ENCODE measurements at places on chromosomes 16 and 17.
A peak's percentile ranks its signal among the peaks of the same experiment; 100 is the strongest.

DNA sequence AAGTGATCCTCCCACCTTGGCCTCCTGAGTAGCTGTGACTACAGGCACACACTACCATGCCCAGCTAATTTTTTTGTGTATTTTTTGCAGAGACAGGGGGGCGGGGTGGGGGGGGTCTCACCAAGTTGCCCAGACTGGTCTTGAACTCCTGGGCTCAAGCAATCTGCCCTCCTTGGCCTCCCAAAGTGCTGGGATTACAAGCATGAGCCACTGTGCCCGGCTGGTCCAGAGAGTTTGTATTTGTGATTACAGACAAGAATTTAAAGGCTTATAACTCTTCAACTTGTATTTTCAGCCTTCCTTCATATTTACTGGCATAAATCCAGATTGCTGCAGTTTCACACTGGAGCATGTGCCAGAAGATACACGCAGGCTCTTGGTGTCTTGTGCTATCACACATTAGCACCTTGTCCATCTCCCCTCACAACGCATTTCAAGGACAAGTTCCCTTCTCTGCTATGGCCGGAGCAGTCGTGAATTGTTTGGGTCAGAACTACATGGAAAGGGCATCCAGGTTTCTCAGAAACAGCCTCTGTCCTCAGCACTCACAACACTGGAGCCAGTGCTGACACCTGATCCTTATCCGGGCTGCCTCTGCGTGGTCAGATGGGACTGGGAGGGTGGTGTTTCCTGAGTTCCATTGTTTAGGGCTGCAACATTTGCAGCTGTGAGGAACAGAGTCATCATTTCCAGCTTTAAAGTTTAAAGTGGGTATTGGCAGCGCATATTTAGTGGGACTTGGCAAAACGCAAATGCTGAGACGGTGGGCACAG, 28.1 kb downstream of the WSCD1 start:
- DNase-seq = no peak

GRCh38 chr16:624526-625070, 6.2 kb upstream of the WFIKKN1 start:
- DNase-seq = no peak

DNA sequence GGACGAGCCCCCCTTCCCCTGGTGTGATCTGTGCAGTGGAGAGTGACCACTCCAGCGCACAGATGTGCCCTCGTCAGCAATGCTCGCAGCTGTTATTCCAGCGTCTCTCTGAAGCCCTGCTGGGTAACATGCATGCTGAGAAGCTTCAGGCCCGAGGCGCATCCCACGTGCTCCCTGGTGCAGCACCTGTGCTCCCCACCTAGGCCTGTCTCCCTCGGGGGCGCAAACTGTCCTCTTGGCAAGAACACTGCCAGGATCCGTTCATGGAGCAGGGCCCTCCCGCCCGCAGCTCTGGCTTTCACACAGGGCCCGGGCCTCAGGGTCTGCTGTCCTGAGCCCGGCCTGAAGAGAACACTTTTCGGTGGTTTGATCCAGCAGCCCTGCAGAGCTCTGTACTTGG, 13.0 kb downstream of the TMEM204 start:
- no peak for DNase-seq

GRCh38 chr16:75351183-75351582, 82.1 kb downstream of the CFDP1 start:
- peak; percentile 82 for DNase-seq

DNA sequence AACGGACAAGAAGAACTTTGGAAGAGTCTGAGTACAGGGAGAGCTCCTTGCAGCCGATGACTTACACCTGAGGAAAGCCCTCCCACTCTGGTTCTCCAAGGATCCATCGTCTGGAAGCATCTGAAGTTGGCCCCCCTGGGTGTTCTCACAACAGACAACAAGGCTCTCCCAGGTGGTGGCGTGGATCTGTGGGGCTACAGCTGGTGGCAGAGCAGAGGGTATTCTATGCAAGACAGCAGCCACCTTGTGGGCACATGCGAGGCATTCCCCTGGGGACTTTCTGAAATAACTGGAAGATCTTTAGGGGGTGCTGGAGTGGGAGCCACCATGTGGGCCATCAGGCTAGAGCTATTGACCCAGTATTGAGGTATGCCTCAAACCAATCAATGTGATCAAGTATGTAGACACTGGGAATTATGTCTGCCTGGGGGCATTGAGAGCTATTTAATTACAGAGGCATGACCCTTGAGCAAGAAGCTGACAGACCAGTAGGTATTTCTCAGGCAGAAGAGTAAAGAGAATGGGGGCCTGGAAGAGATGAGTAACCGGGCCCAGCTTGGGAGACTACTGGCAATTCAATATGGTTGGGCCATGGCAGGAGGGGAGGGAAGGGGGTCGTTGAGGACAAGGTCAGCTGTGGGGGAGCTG, 6.9 kb upstream of the KRT19 start:
- DNase-seq = no peak

- DNase-seq = no peak
These were observed 1.4 kb upstream of the CPPED1 start for GRCh38 chr16:12805066-12805465.

- DNase-seq = no peak
These were observed 40.5 kb downstream of the FTO start for GRCh38 chr16:53744449-53744848.

DNA sequence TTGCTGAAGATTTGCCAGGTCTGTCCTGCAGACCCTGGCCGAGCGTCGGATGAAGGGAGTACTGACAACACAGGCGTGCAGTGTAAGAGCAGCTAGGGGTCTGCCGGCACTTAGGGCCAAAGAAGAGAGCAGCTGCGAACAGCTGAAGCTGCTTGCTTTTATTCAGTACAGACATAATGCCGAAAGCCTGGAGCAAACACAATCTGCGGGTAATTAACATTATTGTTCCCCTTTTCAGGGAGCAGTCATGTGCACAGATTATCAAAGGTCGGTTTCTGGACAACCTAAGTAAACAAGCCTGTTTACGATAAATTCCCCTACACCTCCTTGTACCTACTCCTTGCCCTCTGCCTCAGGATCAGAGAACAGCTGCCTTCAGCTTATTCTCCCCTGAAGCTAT, 12.0 kb upstream of the KRT23 start:
- DNase-seq = no peak

GRCh38 chr16:11298143-11298900, 17.2 kb upstream of the PRM1 start:
- DNase-seq = no peak

- no peak for DNase-seq
These were observed 2.2 kb upstream of the PHLPP2 start for GRCh38 chr16:71726476-71727315.

GRCh38 chr17:57557834-57558681, 187.0 kb downstream of the CCDC182 start:
- DNase-seq = peak; percentile 72

- no peak for DNase-seq
These were observed 608.6 kb upstream of the GOT2 start for GRCh38 chr16:59342669-59343068.

- no peak for DNase-seq
These were observed 301 bp upstream of the ULK2 start for GRCh38 chr17:19868079-19868395.

DNA sequence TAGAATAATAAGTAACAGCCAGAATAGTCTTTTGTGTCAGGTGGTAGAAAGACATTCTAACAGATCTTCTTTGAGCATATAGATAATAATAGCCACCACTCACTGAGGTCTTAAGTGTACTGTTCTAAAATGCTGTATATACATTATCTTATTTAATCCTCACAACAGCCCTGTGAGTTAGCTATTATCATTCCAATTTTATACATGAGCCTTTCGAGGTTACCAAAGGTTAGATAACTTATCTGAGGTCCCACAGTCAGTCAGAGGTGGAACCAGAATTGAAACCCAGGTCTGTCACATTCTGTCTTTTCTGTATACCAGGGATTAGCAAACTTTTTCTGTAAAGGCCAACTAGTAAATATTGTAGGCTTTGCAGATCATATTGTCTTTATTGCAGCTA, 23.2 kb downstream of the REXO5 start:
- no peak for DNase-seq

Measured in HCEC 1CT (cell line).